ENCODE measurements at places on chromosomes 16 and 17.

DNA sequence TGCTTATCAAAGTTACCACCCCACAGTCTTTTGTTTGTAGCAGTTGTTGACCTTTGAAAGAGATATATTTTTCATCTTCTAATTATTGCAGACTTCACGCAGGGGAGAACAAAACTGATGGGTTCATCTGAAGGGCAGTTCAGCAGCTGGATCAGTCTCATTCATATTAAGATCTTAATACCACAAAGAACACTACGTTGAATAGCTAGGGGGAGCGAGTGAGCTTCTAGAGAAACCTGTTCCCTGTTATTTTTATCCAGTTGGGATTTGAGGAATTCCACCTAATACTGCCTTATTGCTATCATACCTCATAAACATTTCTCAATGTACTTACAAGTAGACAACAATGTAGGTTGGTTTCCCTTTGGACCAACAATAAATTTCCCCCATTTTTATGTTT lies 306.1 kb upstream of the KIF2B start:
- no peak for DNase-seq

GRCh38 chr16:72013389-72013788 lies 4.8 kb downstream of the DHODH start:
- no peak for DNase-seq

- no peak for DNase-seq
These were observed 4.4 kb downstream of the CACNA1G start for GRCh38 chr17:50564916-50565315.

GRCh38 chr17:34653511-34653910 lies 74.1 kb downstream of the TMEM132E start:
- DNase-seq: no peak

DNA sequence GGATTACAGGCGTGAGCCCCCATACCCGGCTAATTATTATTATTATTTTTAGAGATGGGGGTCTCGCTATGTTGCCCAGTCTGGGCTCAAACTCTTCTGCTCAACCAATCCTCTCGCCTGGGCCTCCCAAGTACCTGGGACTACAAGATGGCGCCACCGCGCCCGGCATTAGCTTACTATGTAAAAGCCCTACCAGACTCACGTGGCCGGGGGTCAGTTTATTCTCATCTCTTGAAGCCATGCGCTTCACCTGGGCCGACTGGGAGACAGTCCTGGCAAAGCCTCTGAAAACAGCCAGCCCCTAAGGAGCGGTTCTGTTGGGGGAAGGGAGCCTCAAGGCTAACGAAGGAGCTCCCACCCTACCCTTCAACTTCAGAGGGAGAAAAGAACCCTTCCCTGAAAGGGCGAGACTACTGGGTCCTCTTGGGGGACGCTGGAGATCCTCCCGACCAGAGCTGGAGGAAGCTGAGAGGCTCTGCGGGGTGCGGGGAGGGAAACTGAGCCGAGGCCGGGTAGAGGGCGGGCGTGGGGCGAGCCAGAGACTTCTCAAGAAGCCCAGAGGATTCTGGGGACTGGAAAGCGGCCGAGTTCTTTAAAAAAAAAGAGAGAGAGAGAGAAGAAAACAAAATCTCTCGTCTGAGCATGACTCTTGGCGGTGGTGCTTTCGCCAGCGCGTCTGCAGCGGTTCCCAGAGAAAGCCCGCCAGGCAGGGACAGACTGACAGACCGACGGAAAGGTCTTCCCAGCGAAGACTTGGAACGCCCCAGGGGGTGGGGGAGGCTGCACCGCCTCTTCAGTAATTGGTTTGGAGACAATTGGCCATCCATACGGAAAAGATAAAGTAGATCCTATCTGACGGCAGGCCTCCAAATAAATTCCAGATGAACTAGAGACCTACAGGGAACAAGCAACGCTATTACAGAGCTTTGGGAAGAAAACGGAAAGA lies 5.6 kb upstream of the TUBG2 start:
- DNase-seq: no peak

DNA sequence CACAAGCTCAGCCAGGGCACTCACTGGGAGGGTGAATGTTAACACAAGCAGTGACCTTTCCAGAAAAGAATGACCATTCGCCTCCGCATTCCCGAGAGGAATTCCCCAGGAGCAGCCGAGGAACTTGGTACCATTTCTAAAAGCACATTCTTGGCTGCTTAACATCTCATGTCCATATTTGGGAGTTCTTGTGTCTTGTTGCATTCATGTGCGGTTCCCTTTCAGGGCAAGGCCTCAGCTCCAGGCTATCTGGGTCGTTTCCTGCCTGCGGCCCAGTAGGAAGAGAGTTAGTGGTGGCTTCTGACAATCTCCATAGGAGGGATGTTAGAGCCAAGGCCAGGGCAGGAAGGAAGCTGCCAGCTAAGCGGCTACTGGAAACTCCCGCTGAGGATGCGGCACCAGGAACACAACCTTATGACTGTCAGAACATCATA lies 27.8 kb upstream of the MEAK7 start:
- DNase-seq: no peak
